ENCODE measurements at places on chromosomes 2 and 18.

GRCh38 chr2:186201371-186201770, 284.7 kb upstream of the ZC3H15 start:
- no peaks in the 10 kb centered on the region for H3K27me3 ChIP-seq
- DNase-seq: no peak
- no peak overlapping the region for H3K27ac ChIP-seq
- H3K36me3 ChIP-seq: no peaks in the 10 kb centered on the region
- no peak overlapping the region for H3K4me3 ChIP-seq

DNA sequence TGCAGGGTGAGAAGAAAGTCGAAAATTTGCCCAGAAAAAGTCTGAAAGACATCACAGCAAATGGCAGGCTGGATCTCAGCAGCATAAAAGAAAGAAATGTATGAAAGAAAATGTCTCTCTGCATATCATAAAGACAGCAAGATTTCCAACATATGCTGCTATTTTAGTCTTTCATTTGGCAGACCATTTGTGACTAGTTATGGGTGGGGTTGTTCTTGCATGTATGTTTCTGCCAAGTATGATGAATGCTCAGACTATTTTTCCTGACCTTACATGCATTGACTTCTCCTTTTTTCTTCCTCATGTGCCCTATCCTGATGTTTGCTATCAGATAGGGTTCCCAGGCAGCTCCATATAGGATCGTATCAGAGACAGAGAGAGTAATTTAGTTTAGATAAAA, 58.5 kb upstream of the PARD3B start:
- no peak overlapping the region for H3K27ac ChIP-seq
- H3K4me1 ChIP-seq: no peaks in the 10 kb centered on the region
- H3K36me3 ChIP-seq: no peaks in the 10 kb centered on the region
- no peak overlapping the region for H3K4me3 ChIP-seq
- no peak for DNase-seq
- H3K27me3 ChIP-seq: peaks cover 6% of the 10 kb centered on the region

DNA sequence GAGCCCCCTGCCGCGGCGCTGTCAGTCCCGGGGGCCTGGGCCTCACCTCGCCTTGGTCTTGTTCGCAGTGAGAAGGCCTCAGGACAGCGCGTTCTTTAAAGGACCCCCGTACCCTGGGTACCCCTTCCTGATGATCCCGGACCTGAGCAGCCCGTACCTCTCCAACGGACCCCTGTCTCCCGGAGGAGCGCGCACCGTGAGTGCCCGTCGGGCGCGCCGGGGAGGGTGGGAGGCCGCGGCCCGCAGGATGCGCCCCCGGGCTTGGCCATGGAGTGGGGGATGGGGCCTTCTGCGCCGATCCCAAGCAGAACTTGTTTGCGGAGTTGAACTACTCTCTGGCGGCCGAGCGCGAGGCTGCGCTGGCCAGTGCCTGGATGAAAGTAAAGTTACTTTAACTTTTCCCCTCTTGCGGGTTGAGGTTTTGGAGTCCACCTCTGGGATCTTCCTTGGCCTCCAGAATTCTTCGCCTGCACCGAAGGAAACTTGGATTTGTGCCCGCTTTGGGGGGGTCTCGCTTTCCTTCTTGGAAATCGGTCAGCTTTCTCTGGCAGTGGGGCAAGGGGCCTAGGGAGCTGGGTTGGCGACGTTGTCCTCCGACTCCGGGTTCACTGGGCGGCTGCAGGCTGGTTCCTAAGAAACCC, 1.2 kb downstream of the TCF7L1 start:
- peak overlapping the region; percentile 29 for H3K4me3 ChIP-seq
- H3K36me3 ChIP-seq: no peaks in the 10 kb centered on the region
- DNase-seq: no peak
- peaks cover 58% of the 10 kb centered on the region for H3K27me3 ChIP-seq

DNA sequence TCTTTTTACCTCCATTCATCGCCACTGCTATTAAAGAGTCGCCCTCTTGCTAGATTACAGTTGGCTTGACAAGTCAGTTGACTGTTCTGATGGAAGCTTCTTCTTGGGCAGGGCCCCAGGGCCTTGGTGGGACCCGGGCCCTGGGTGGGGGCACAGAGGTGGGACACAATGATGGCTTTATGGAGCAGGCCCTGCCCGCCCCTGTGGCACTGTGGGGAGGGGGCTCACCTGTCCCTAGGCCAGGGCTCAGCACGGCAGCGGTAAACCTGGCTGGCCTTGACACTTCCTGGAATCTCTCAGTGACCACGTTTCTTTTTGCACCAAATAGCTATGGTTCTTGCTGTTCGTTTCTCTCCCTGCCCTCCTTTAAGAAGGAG, 4.9 kb upstream of the HS6ST1 start:
- peaks cover 8% of the 10 kb centered on the region for H3K4me1 ChIP-seq
- H3K27ac ChIP-seq: no peak overlapping the region
- H3K27me3 ChIP-seq: no peaks in the 10 kb centered on the region
- DNase-seq: no peak

DNA sequence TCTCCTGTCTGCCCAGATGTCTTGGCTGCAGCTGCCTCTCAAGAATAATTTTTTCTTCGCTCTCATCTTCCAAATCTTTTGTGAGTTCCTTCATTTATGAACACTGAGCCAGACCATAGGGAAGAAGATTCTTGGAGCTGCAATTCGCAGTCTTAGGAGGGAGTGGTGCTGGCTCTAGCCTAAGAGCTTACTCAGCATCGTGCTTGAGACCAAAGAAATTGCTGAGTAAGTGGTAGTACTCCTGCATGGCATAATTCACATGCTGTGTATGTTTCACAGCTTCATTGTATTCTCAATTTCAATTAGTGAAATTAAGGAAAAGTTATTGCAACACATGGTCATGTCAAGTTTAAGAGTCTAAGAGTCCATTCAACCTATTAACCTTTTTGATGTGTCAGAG, 771.7 kb downstream of the ADCYAP1 start:
- no peaks in the 10 kb centered on the region for H3K36me3 ChIP-seq
- no peaks in the 10 kb centered on the region for H3K27me3 ChIP-seq
- no peak overlapping the region for H3K4me3 ChIP-seq
- H3K4me1 ChIP-seq: no peaks in the 10 kb centered on the region
- no peak for DNase-seq
- H3K27ac ChIP-seq: no peak overlapping the region

GRCh38 chr2:235286622-235287374, 207.0 kb upstream of the AGAP1 start:
- no peaks in the 10 kb centered on the region for H3K4me1 ChIP-seq
- peaks cover 20% of the 10 kb centered on the region for H3K27me3 ChIP-seq
- DNase-seq: no peak
- H3K36me3 ChIP-seq: no peaks in the 10 kb centered on the region
- no peak overlapping the region for H3K27ac ChIP-seq
- H3K4me3 ChIP-seq: no peak overlapping the region

DNA sequence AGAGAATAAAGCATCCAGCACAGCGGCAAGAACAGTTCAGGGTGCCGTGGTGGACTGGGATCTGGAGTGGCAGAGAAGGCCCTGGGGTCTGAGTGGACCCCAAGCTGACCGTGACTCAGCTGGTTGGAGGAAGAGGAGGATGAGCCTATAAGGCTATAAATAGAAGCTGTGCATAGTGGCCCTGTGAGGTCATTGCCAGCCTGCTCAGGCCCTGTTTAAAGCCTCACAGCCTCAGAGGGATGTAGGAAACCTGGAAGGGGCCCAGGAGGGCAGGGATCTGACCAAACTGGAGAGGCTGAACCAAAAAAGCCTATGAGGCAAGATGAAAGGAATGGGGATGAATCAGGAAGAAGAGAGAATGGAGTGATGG, 11.3 kb upstream of the DES start:
- peaks cover 8% of the 10 kb centered on the region for H3K27me3 ChIP-seq
- no peaks in the 10 kb centered on the region for H3K4me1 ChIP-seq
- H3K4me3 ChIP-seq: no peak overlapping the region
- H3K36me3 ChIP-seq: no peaks in the 10 kb centered on the region
- H3K27ac ChIP-seq: no peak overlapping the region

- no peak overlapping the region for H3K4me3 ChIP-seq
- no peaks in the 10 kb centered on the region for H3K36me3 ChIP-seq
- H3K27ac ChIP-seq: no peak overlapping the region
- peaks cover 2% of the 10 kb centered on the region for H3K27me3 ChIP-seq
- DNase-seq: no peak
Observed at GRCh38 chr18:79590191-79591031, 89.2 kb upstream of the CTDP1 start.

- H3K4me1 ChIP-seq: peaks cover 25% of the 10 kb centered on the region
- peaks cover 13% of the 10 kb centered on the region for H3K36me3 ChIP-seq
- DNase-seq: no peak
- H3K4me3 ChIP-seq: no peak overlapping the region
- H3K27me3 ChIP-seq: no peaks in the 10 kb centered on the region
Observed at GRCh38 chr2:143469323-143469722, 340.1 kb downstream of the ARHGAP15 start.

GRCh38 chr2:14722904-14723570, 90.5 kb downstream of the LRATD1 start:
- H3K4me3 ChIP-seq: no peak overlapping the region
- no peaks in the 10 kb centered on the region for H3K27me3 ChIP-seq
- no peaks in the 10 kb centered on the region for H3K4me1 ChIP-seq
- DNase-seq: no peak
- H3K27ac ChIP-seq: no peak overlapping the region
- no peaks in the 10 kb centered on the region for H3K36me3 ChIP-seq

- no peak for DNase-seq
- H3K27me3 ChIP-seq: no peaks in the 10 kb centered on the region
- no peak overlapping the region for H3K27ac ChIP-seq
- no peaks in the 10 kb centered on the region for H3K4me1 ChIP-seq
Observed at GRCh38 chr2:180411661-180412060, 404.6 kb upstream of the CWC22 start.

DNA sequence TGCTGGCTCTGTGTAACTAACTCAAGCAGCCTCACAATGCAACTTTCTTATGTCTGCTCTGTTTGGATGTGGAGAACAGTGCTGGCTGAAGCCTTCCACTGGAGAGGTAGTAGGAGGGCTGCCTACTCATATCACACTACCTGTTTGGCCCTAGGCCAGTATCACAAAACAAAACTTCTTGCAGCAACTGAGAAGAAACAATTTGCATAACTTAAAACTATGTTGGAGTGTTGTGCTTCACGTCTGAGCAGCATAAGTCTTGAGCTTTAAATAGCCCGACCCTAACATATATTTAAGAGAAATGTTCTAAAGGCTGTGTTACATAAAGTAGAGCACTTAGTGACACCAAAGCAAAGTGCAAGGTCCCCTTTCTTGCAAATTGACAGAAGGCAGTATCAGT, 204.9 kb upstream of the ACVR2A start:
- no peak overlapping the region for H3K27ac ChIP-seq
- no peak for DNase-seq
- no peak overlapping the region for H3K4me3 ChIP-seq
- no peaks in the 10 kb centered on the region for H3K36me3 ChIP-seq

DNA sequence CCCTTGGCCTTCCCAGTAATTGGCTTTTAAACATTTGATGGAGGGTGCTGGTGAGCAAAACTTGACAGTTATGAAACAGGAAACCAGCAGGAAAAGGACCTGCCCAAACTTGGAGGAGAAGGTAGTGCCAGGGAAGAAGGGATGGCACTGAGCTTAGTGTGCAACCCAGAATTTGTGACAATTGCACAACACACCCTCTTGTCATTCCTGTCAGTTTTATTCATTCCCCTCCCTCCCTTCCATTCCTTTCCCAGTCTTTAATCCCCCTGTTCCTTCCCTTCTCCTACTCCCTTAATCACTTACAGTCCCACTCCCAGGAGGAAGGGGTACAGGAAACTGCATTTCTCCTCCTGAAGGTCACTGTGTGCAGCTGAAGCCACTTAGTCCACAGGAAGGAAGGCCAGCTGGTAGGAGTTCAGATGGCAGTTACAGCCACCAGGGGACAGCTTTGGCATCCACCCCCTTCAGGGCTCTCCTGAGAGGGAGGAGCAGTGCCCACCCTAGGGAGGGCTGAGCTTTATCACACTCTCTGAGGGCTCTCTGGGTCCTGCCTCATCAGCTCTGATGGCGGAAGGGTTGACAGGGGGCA, 24.0 kb upstream of the SIGLEC15 start:
- H3K4me3 ChIP-seq: no peak overlapping the region
- peaks cover 10% of the 10 kb centered on the region for H3K4me1 ChIP-seq
- H3K36me3 ChIP-seq: peaks cover 10% of the 10 kb centered on the region
- peaks cover 8% of the 10 kb centered on the region for H3K27me3 ChIP-seq
- DNase-seq: no peak

GRCh38 chr2:30978044-30978443, 160.2 kb downstream of the GALNT14 start:
- no peaks in the 10 kb centered on the region for H3K4me1 ChIP-seq
- no peak overlapping the region for H3K27ac ChIP-seq
- H3K36me3 ChIP-seq: no peaks in the 10 kb centered on the region
- H3K4me3 ChIP-seq: no peak overlapping the region

- H3K27me3 ChIP-seq: no peaks in the 10 kb centered on the region
- peaks cover 17% of the 10 kb centered on the region for H3K36me3 ChIP-seq
- peak overlapping the region; percentile 75 for H3K27ac ChIP-seq
Observed at GRCh38 chr2:30230497-30231211, 680 bp upstream of the LBH start.

DNA sequence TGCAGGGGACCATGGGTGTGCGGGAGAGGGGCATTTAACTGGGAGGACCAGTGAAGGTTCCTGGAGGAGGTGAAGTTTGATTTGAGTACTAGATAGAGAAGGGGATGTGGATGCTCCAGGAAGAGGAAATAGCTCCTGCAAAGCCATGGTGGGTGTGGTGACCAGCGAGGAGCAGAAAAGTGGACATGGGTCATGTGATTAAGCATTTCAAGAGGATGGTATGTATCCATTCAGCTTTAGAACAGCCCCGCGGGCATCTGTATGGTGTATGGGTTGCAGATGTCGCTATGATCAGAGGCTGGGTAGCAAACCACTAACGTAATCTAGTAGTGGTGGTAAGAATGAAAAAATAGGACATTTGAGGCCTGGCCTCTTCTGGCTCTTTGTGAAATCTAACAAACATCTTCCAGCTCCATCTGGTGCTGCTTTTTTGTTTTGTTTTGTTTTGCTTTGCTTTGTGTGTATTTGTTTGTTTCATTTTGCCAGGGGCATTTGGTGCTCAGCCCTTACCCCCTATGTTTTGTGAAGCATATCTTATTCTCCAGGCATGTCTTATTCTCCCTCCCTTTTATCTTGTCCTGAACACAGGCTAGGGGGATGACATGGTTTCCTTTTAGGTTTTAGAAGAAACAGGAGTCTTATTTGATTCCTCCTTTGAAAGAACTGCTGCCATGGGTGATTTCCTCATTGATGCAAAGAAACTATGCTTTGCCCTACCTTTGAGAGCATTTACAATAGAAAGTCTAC, 226.1 kb downstream of the LRRTM1 start:
- no peaks in the 10 kb centered on the region for H3K36me3 ChIP-seq
- H3K27ac ChIP-seq: no peak overlapping the region
- DNase-seq: no peak
- no peak overlapping the region for H3K4me3 ChIP-seq
- peaks cover 2% of the 10 kb centered on the region for H3K4me1 ChIP-seq
- peaks cover 6% of the 10 kb centered on the region for H3K27me3 ChIP-seq

DNA sequence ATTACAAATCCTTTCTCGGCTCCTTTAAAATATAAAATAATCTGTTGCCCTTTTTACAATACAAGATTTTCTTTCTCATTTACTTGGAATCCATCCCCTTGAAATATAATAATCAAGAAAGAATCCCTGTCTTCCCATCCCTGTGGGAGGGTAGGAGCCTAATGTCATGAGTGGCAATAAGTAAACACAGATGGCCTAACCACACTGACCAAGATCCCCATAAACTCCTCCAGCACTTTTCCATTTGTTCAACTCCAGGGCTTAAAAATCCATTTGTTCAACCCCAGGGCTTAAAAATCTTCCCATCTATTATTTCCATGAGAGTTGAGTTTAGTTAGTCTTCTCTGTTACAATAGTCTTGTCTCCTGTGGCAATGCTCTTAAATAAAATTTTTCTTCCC, 297.6 kb downstream of the CDH7 start:
- no peaks in the 10 kb centered on the region for H3K4me1 ChIP-seq
- no peak overlapping the region for H3K27ac ChIP-seq
- DNase-seq: no peak
- no peaks in the 10 kb centered on the region for H3K27me3 ChIP-seq
- H3K4me3 ChIP-seq: no peak overlapping the region
